ENCODE measurements at places on chromosomes 11 and 22.
A peak's percentile ranks its signal among the peaks of the same experiment; 100 is the strongest.

GRCh38 chr11:60370811-60371298, 7.5 kb upstream of the MS4A7 start:
- no peak for DNase-seq

GRCh38 chr11:133011604-133012003, 520.7 kb downstream of the OPCML start:
- no peak for DNase-seq

DNA sequence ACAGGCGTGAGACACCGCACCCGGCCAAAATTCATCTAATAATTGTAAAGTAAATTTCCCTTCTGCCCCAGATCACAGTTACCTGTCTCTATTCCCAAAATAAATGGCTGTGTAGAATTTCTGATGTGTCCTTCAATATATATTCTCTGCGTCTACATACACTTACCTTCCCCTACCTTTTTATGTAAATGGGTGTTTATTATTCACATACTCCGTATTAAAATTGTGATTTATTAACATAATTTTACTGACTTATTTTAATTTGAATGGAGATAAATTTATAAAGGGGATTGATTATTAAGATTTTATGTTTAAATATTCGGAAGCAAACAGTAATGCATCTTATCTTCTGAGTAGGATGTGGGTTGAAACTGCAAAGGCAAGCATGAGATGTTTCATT, 16.4 kb upstream of the ZNF280A start:
- DNase-seq: no peak

GRCh38 chr11:70191495-70192140, 11.5 kb upstream of the FADD start:
- DNase-seq: peak; percentile 24

GRCh38 chr11:72446929-72447769, 12.8 kb upstream of the CLPB start:
- peak; percentile 66 for DNase-seq

DNA sequence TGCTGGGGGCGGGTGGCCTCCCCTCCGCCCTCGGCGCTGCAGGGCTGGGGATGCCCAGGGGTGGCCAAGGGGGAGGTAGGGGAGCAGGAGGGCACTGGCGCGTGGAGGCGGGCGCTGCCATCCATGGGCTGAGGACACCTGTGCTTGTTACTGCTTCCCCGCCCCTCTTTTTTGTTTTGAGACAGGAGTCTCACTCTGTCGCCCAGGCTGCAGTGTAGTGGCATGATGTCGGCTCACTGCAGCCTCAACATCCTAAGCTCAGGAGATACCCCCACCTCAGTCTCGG, 683 bp upstream of the FADS3 start:
- DNase-seq: no peak

- peak; percentile 11 for DNase-seq
These were observed 58.1 kb downstream of the LRP5 start for GRCh38 chr11:68370211-68371111.

DNA sequence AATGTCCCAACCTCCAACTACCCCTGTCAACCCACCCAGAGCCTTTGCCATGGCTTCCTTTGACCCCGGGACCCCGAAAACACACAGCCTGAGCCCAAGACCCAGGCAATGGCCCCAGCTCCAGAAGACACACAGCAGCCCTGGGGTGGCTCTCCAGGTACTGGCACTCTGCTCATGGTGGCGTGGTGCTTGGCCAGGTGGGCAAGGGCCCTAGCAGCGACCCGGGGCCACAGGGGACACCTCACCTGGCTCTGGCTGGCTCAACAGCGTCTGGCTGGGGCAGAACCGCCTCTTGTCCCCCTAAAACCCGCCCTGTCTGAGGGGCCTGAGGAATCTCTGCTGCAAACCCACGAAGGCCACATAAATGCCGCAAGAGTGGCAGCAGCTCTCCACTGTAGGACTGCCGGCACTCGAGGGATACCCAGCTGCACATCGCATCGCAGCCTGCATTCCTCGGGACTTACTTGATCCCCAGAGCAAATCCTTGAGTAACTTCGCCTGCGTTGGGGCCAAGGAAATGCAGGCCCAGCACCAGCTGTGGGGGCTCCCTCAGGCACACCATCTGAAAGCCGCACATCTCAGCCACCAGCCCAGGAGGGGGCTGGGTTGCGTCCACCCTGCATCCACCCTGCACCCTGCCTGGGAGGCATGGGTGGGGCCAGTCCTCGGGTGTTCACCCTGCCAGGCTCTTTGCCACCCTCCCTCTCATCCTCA, 23.1 kb upstream of the GNB1L start:
- peak; percentile 75 for DNase-seq

- DNase-seq: peak; percentile 70
These were observed 21.4 kb downstream of the CHKA start for GRCh38 chr11:68099474-68100405.

GRCh38 chr11:73480677-73481076, 104.5 kb downstream of the RELT start:
- DNase-seq: peak; percentile 86

- no peak for DNase-seq
These were observed 53.1 kb downstream of the ARRB1 start for GRCh38 chr11:75298191-75298975.

GRCh38 chr11:45660729-45661438, 4.5 kb downstream of the CHST1 start:
- DNase-seq: no peak

- peak; percentile 84 for DNase-seq
These were observed 4.7 kb upstream of the C11orf96 start for GRCh38 chr11:43937434-43938411.
